ENCODE measurements at places on chromosomes 1 and 21. TPM values are rescaled to one million over a fixed set of nuclear protein-coding genes. Genes with fewer than 3 reads are reported as not detected.

The LINGO4 gene
- total RNA-seq, result not detected

The BLACAT1 gene
- under 0.01 TPM for total RNA-seq

The NTMT2 gene
- not detected for total RNA-seq

The XCL2 gene
- total RNA-seq, result not detected

The BSND gene
- not detected for total RNA-seq

The F5 gene
- not detected for total RNA-seq

The LEMD1 gene
- total RNA-seq, result not detected

The IVL gene
- total RNA-seq, result not detected

The S100A14 gene
- total RNA-seq, result not detected

The OVAAL gene
- total RNA-seq, result not detected

The TCEA3 gene
- total RNA-seq, result 3.0 TPM

The NBPF4 gene
- not detected for total RNA-seq

The FTCD gene
- total RNA-seq, result not detected
